ENCODE measurements at places on chromosomes 13 and 19.

GRCh38 chr13:40946485-40946884 lies 72.6 kb downstream of the ELF1 start:
- no peak for DNase-seq

DNA sequence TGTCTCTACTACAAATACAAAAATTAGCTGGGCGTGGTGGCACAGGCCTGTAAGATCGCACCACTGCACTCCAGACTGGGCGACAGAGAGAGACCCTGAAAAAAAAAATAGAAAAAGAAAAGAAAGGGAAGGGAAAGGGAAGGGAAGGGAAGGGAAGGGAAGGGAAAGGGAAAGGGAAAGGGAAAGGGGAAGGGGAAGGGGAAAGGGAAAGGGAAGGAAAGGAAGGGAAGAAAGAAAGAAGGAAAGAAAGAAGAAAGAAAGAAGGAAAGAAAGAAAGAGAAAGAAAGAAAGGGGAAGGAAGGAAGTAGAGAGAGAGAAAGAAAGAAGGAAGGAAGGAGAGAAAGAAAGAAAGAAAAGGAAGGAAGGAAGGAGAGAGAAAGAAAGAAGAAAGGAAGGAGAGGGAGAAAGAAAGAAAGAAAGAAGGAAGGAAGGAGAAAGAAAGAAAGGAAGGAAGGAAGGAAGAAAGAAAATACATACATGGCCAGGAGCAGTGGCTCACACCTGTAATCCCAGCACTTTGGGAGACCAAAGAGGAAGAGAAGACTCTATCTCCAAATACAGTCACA lies 8.1 kb upstream of the SYDE1 start:
- DNase-seq: no peak

DNA sequence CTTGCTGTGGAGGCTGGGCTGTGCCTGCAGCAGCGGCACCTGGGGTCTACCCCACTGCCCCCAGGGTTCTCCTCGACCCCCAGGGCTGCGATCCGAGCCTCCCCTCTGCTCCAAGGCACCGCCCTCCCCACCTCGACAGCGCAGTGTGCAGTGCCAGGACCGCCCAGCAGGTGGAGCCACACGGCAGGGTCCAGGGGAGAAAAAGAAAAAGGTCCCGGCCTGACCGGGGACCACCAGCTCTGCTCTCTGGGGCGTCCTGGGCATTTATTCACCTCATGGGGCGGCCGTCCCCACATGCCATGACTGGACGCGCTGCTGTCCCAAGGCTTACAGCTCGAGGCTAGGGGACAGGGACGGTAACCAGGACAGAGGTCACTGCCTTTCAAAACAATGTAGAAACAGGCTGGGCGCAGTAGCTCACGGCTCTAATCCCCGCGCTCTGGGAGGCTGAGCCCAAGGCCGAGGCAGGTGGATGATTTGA lies 10.6 kb downstream of the REXO1 start:
- no peak for DNase-seq

- DNase-seq: no peak
These were observed at the start of gene ATCAY for GRCh38 chr19:3880471-3881271. ATCAY (plus strand) TSS chr19:3880685; CDS start chr19:3885768, 5,083 bp downstream.

- DNase-seq: no peak
These were observed 183.2 kb downstream of the NDFIP2 start for GRCh38 chr13:79663977-79664636.

- DNase-seq: peak; percentile 44
These were observed 2.8 kb downstream of the SWSAP1 start for GRCh38 chr19:11377237-11377636.

DNA sequence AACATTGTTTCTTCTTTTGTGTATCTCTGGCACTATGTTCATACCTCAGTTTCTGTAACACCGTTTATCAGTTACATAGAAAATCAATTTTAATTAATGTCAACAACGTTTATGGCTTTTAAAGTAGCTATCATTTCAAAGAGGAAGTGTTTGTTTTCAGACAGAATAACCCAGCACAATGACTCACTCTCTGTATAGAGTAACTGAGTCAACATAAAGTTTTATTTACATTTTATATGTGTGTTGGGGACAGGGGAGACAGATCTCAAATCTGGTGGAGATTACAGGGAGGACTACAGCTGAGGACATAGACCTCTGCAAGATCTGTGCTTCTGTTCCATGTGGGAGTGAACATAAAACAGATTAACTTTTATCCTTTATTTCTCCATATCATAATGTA lies 2590.1 kb downstream of the PCDH9 start:
- no peak for DNase-seq

DNA sequence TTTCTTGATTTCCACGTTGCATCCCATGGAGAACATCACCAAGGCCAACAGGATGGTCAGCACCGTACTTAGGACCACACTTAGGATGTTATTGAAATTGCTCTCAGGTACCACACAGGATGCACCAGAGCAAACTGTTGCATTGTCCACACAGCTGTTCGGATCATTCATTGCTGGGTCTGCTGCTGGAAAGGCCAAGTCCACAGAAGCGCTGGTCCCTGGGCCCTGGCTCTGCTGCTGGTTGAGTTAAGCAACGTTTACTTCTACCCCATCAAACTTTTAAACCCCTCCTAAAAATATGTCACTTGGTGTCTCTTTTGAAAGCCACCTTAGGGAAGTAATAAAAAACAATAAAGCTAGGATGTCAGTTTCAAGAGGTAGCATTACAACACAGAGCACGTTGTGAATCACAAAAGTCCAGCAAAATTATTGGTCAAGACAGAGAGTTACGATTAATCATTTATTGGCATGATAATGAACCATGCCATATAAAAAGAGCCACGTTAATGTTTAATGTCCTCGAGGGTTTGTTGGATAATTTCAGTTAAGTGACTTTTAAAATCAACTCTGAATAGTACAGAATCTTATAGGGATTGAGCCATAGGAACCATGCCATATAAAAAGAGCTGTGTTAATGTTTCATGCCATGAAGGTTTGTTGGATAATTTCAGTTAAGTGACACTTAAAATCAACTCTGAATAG lies at the start of gene SLC10A2:
SLC10A2 (minus strand) TSS at position 339 of the 702 bp plus-strand sequence; CDS start at position 171, 168 bp downstream.
- no peak for DNase-seq

- DNase-seq: peak; percentile 49
These were observed 18.1 kb upstream of the MIER2 start for GRCh38 chr19:362683-363082.

DNA sequence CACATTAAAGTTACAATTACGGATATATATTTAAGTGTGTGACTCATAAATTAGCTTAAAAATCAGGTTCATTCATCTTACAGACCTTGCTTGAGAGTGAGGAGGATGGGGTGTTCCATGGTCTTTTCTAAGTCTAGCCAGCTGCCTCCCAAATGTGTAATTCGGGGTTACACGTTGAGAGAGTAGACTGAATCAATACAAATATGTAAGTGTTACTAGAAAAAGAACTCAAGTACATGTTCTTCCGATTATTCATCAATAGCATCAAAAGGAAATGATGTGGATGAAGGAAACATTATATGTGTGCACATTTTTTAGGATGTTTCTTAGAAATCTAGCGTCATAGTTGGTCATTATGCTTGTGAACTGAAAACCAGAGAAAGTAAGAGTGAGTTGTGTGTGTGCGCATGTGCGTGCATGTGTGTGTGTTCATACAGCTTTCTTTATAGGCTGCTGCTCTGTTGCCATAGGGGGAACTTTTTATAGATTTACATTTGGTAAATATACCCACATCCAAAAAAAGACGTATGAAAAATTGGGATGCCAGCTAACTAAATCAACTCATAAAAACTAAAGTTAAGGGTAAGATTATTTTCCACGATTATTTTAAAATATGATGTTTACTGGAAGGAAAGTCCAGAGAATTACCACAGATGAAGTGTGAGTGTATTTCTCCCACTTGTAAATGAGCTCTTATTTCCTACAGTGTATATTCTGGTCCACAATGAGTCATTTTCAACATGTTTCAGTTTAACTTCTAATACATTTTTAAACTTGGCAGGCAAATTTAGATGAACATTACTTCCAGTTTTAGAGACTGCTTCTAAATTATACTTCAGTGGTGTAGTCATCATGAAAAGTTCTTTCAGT lies 82.4 kb downstream of the PIBF1 start:
- no peak for DNase-seq

- DNase-seq: no peak
These were observed 121.5 kb upstream of the RNF113B start for GRCh38 chr13:98298599-98298998.

- no peak for DNase-seq
These were observed 96.2 kb upstream of the RFC3 start for GRCh38 chr13:33721724-33722123.

DNA sequence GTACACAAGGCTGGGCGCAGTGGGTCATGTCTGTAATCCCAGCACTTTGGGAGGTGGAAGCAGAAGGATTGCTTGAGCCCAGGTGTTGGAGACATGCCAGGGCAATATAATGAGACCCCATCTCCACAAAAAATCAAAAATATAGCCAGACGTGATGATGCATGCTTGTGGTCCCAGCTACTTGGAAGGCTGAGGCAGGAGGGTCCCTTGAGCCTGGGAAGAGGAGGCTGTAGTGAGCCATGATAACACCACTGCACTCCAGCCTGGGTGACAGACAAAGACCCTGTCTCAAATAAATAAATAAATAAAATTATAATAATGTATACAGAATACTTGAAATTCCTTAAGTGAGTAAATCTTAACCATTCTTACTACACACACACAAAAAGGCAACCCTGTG lies 127.7 kb downstream of the SPRY2 start:
- no peak for DNase-seq

GRCh38 chr19:55554302-55554701 lies 9.0 kb upstream of the SBK3 start:
- no peak for DNase-seq

- no peak for DNase-seq
These were observed 8.1 kb downstream of the CEBPA start for GRCh38 chr19:33294058-33294798.

- DNase-seq: no peak
These were observed 61.4 kb downstream of the DPF1 start for GRCh38 chr19:38162632-38163031.

DNA sequence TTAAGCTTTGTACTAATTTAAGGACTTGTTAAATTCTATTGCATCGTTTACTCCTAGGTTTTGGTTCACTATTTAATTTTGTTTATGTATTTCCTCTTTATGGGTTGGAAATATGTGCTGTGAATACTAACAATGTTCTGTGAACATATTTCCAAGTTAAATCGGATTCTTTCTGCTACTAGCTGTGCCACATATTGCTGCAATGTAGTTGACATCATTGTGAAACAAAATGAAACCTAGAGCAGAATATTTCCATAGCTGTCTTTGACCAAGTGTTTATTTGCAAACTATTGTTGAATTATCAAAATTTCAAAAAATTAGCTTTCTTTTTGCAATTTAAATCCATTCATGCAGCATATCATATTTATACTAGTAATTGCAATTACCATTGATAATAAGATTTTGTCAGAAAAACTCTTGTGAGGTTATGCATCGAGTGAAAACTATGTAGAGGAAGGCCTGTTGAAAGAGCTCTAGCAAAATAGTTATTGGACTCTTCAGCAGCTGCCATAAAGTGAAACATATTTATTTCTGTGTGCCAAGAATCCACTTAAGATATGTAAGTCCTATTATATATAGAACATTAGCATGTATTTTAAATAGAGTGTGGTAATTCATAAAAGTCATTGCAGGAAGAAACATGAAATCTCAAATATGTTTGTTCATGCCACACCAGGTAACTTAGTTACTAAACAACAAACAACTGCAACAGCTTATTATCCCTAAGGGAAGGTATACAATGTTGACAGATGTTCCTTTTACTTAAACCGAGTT lies 575.1 kb downstream of the SLITRK6 start:
- no peak for DNase-seq

- no peak for DNase-seq
These were observed 75.8 kb upstream of the MAB21L1 start for GRCh38 chr13:35552172-35552844.

DNA sequence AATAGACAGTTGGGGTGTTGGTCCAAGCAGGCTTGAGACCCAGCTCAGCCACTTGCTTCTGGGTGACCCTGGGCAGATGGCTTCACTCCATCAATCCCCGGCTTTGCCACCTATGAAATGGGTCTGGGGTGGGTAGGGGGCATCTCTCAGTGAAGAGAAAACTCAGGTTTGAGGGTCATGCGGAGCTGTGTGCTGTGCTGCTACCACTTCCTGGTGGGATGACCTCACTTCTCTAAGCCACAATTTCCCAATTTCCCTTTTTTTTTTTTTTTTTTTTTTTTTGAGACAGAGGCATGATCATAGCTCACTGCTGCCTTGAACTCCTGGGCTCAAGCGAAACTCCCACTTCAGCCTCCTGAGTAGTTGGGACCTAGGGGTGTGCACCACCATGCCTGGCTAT lies 4.6 kb upstream of the PLAUR start:
- no peak for DNase-seq

GRCh38 chr13:101941095-101941783 lies 460.6 kb downstream of the FGF14 start:
- DNase-seq: no peak
